Heart right ventricle (tissue), 16 donors: ENCODE measurements at places on chromosomes 3 and 15. TPM values are rescaled to one million over a fixed set of nuclear protein-coding genes. Genes with fewer than 3 reads are reported as not detected.

The LRTM1 gene
- not detected for total RNA-seq

- no peak for DNase-seq
Measured at GRCh38 chr3:132879656-132880055, 157.4 kb upstream of the NPHP3 start.

The GNL3 gene
- total RNA-seq = 20.6 TPM

DNA sequence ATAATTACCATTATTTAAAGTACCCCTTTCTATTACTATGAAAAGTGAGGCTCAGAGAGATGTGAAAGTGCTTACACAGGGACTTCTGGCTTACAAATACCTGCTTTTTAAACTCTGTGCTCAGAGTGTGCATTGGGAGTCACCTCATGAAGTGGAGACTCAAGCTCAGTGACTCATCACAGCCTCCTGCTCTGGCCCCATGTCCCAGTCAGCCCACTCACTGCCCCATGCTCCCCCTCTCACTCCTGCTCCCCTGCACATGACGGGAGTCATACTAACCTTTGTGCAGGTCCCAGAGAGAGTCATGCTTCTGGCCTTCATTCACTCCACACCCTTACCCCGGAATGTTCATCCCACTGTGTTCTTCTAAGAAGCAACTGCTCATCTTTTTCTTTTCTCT lies 20.2 kb downstream of the CCR1 start:
- DNase-seq = no peak

DNA sequence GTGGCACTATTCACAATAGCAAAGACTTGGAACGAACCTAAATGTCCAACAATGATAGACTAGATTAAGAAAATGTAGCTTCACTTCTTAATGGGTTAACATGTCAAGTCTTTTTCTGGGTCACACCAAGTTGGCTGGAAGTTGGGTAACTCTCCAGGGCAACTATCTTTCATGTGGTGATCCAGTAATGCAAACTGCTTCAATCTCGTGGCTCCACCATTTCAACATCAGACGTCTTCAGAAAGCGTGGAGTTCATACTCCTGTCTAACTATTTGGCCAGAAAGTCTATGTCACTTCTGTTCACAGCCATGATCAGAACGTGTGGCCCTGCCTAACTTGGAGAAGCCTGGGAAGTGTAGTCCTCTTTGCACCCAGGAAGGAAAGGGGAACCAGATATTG lies 32.2 kb downstream of the DUT start:
- DNase-seq = no peak

GRCh38 chr15:77030048-77030927 lies 35.4 kb downstream of the PSTPIP1 start:
- no peak for DNase-seq

DNA sequence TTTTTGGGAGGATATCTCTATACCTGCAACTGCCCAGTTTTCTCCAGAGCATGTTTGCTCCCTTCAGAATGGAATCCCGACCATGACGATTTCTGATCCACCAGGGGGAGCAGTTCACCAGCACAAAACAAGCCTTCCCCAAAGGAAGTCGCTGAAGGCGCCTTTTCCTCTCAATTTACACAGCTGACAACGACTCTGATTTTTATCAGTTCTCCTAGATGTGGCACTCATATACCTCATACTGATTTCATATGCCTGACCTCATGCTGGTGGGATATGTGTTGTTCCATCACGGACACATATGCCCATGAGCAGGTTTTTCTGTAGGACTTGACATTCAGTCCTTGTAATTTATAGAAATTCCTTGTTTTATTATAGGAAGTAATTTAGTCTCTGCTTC lies 1028.2 kb downstream of the MCTP2 start:
- peak; percentile 77 for DNase-seq

DNA sequence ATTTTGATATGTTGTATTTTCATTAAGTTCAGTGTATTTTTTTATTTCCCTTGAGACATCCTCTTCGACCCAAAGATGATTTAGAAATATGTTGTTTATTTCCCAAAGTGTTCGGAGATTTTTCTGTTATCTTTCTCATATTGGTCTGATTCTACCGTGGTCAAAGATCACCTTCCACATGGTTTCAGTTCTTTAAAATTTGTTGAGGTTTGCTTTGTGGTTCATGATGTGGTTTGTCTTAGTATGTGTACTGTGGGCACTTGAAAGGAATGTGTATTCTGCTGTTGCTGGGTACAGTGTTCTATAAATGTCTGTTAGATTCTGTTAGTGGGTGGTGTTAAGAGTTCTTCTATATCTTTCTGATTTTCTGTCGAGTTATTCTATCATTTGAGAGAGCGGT lies 103.4 kb upstream of the FHIT start:
- DNase-seq = no peak

- DNase-seq = no peak
Measured at GRCh38 chr3:43485931-43486330, 135.9 kb downstream of the ANO10 start.

DNA sequence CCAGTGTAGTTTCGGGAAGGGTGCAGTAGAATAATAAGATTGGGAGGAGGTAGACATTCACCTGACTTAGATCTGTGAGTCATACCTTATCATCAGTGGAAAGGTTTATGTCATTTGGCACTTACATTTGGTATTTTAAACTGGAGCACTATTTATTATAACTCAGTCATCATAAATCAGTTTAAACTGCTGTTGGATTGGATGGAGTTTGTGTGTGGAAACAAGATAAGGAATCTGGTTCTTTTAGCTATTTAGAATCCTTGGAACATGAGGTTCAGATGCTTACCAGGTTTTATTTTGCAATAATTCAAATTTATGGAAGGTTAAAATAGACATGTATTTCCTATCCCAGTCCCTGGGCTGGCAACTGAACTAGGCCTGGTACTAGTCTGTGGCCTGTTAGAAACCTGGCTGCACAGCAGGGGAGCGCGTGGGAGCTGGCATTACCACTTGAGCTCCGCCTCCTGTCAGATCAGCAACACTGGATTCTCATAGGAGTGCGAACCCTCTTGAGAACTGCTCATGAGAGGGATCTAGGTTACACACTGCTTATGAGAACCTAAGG lies 34.5 kb downstream of the ZFAND6 start:
- DNase-seq = peak; percentile 38

The PYDC2 gene
- total RNA-seq = not detected

GRCh38 chr15:30943654-30944335 lies 40.1 kb downstream of the FAN1 start:
- no peak for DNase-seq

GRCh38 chr3:140910860-140911259 lies 30.8 kb upstream of the SLC25A36 start:
- DNase-seq = no peak

DNA sequence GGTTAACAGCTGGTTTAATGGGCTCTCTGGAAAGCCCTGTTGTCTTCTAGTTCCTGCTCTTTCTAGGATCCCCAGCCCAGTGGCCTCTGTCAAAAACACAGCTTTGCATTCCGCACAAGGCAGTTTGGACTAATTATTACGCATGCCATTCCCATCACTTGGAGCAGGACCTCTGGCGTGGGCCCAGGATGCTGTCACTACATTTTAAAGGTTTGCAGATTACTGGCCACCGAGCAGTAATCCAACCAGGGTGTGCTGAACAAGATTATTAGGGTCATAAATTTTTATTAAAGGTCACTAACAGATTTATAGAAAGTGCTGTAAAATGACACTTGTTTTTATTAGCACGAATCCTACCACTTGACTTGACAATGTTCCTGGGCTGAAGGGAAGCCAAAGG lies 143.6 kb upstream of the SLC6A11 start:
- peak; percentile 12 for DNase-seq

- no peak for DNase-seq
Measured at GRCh38 chr3:62371720-62372591, 1.4 kb downstream of the FEZF2 start.

The NANOGP8 gene
- total RNA-seq = not detected

DNA sequence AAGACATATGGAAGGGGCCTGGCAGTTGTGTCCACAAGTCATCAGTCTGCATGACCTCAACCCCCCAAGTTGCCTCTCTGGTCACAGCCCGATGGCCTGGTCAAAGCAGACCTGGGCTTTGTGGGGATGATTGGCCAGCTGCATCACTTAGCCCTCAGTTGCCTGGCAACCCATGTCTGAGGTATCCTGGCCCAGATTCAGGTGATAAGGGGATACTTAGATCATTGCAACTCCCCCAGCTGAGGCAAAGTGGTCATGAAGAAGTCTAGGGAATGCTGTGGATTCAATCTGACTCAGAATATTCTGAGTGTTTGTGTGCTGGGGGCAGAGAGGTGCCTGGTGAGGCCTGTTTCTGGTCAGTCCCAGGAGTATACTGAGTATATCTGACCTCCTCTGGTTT lies 5.0 kb downstream of the GPR156 start:
- DNase-seq = no peak

The PRR20G gene
- total RNA-seq = not detected

- DNase-seq = no peak
Measured at GRCh38 chr3:31908391-31909097, 72.5 kb downstream of the OSBPL10 start.

- DNase-seq = no peak
Measured at GRCh38 chr3:145735631-145736030, 425.4 kb downstream of the PLOD2 start.

The ISL2 gene
- total RNA-seq = not detected

The AGBL1 gene
- total RNA-seq = not detected

DNA sequence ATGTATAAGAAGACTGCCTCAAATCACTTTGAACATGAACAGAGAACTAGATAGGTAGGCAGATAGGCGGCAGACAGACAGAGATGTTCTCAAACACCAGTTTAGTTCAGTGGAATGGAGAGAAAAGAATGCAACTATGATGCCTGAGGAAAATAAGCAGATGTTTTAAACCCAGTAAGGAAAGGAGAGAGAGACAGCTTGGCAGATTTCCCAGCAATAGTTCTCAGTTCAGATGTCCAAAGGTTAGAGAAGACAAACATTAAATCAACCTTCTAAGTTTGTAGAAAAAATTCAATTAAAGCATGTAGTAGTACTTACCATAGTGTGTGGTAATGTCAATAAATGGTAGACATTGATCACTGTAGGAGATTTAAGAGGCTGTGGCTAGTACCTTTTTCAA lies 209.6 kb upstream of the PFN2 start:
- no peak for DNase-seq

- no peak for DNase-seq
Measured at GRCh38 chr3:8841472-8841871, 72.1 kb upstream of the OXTR start.

The CHDH gene
- 6.6 TPM for total RNA-seq

The KNG1 gene
- 0.76 TPM for total RNA-seq

The PEX11A gene
- 14.3 TPM for total RNA-seq

The KCNMB3 gene
- total RNA-seq = 0.90 TPM

DNA sequence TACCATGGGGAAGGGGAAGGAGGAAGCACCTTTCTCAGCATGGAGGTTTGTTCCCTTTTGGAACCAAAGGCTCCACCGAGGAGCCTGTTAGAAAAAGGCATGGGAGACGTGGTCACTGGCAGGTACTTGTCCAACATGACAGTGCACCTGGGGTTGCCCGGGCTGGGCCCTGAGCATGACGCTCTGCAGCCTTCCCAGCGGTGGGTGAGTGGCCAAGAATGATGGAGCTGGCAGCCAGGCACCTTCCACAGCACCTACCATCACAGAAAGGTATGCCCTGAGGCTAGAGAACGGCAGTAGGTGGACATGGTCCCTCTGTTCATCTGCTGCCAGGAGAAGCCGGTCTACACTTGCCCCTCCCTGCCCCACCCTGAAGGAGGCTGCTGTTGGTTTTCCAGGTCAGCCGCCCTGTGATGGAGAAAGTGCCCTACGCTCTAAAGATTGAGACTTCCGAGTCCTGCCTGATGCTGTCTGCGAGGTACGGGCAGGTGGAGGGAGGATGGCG lies 29.0 kb upstream of the NR2C2 start:
- DNase-seq = no peak

The FES gene
- 20.3 TPM for total RNA-seq

DNA sequence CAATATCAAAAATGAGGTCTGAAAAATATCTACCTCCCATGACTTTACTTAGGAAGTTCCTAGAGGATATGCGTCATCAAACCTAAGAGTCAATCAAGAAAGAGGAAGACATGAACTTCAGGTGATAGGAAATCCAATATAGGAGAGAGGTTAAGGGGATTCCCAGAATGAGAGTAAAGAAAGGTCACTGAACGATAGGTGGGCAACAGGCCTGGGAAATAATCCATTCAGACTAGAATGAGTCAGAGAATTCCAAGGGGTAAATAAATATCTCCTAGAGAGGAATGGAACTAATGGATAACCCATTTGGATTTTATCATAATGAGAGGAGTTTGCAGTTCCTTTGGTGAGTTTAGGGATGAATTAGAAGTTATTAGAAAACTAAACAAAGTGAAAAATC lies 131.1 kb upstream of the NUDT16 start:
- no peak for DNase-seq

- no peak for DNase-seq
Measured at GRCh38 chr3:23487015-23487414, 283.9 kb downstream of the UBE2E2 start.

GRCh38 chr15:89361451-89362202 lies 27.0 kb upstream of the POLG start:
- DNase-seq = peak; percentile 61

DNA sequence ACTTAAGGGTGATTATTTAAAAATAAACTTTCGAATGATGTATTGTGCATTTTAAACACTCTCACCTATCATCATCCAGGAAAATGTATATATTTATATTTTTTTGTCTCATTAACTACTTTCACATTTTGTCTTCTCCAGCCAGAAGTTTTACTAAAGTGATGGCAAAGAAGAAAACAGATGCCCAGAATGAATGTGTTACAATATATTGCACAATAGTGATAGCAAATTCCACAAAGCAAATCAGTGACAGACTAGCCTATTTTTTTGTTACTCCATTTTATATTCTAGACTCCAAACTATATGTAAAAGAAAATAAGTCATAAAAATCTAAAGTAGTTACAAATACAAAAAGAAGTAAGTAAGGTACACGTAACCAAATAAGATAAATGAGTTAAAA lies 414.7 kb downstream of the EPHA3 start:
- no peak for DNase-seq

DNA sequence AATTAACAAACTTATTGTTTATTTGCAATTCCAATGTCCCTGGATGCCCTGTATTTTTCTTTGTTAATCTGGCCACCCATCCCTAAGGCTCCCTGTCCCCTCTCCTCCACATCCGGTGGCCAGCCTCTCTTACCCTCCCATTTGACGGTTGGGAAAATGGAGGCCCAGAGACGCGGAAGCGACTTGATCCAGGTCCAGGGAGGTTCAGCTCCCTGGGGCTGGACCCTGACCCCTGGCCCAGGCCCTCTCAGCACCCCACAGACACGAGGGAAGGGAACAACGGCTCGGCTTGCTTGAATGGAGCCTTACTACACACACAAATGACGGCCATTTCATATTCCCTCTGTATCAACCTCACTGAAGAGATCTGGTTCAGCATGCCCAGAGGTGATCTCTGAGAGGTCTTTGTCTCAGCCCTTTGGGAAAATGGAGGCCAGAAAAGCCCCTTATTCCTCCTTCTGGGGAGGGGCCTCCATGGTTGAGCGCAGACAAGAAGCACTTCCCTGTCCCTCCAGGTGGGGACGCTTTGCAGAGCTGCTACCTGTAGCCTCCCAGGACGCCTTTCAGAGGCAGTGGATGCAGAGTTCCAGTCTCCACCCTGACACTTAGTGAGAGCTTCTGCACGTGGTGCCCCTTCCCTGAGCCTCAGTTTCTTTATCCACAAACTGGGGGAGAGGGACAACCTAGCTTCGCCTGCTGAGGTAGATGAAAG lies 82.1 kb downstream of the ATP2B2 start:
- DNase-seq = no peak

The ATP8B4 gene
- 1.1 TPM for total RNA-seq
